ENCODE measurements at places on chromosomes 2 and 18.

GRCh38 chr2:229342376-229342775, 71.3 kb upstream of the PID1 start:
- peak; percentile 1 for DNase-seq

- DNase-seq, result no peak
Observed at GRCh38 chr2:66595556-66595955, 160.6 kb downstream of the MEIS1 start.

DNA sequence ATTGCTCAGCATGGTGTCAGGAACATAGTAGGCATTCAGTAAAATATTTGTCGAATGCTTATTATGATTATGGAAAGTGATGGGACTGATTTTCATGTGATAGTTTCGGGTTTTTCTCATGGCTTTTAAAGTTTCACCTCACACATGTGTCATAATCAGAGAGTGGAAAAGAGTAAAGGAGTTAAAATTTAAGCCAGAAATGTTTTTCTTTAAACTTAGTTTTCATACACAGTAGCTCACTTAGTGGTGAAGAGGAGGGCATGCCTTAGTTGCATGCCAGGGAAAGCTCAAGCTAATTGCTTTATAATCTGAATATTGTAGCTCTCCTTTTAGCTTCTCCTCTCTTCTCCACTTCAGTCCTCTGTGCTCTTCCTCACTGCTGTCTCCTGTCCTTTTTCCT, 38.0 kb downstream of the EHBP1 start:
- DNase-seq, result no peak

- DNase-seq, result no peak
Observed at GRCh38 chr18:76568731-76569130, 73.7 kb upstream of the ZNF516 start.

GRCh38 chr2:143493339-143493738, 364.1 kb downstream of the ARHGAP15 start:
- DNase-seq, result no peak

DNA sequence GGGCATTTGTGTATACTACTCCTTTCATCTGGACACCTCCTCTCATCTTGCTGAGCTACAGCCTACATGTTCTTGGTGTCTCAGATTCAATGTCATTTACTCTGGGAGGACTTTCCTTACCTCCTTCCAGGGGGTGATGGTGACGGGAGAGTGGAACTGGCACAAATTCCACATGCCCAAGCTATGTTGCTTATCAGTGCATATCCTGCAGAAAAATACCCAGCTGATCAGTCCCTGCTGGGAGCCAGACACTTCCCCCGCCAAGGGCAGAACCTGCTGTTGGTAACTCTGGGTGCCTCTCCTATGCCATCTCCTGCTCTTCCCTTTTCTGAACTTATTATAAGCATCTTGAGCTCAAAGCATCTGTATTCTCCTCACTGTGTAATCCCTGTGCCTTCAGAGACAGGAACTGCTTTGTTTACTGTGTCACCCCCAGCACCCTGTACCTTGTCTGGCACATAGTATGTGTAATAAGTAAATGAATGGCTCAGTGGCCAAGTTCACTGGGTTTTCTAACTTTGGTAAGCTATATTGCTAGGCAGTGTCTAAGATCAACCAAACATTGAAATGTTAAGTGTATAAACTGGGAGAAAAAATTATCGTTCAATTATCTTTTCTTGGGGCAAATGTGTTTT, 87.7 kb upstream of the LPIN2 start:
- no peak for DNase-seq

DNA sequence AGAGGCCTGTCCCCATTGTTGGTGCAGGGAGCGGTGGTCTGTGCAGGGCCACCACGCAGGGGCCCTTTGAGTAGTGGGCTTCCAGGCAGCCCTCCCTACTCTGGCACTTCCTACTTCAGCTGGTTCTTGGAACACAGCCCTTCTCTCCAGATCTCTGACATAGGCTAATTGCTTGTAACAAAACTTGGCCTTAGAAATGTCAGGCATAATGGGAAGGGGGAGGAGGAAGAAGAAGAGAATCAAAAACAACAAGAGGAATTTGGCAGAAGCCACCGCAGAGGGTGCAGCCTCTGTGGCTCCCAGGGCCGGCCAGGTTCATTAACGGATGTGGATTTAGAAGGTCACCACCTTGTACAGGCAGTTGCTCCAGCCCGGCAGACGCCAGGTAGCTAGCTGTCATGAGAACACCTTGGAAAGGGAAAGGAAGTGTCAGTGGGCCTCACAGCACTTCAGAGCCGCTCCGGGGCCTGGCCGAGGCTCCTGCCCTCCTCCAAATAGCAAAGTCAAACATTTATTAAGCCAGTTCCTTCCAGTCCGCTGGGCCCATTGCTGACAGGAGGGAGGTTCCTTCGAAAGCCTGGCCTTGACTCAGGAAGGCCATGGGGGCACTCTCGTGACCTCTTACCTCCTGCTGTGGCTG, 7.4 kb downstream of the BOD1L2 start:
- DNase-seq, result no peak

- DNase-seq, result no peak
Observed at GRCh38 chr2:69168144-69168813, 155.3 kb downstream of the ANTXR1 start.

GRCh38 chr2:79702905-79703304, 190.1 kb downstream of the CTNNA2 start:
- DNase-seq, result no peak

DNA sequence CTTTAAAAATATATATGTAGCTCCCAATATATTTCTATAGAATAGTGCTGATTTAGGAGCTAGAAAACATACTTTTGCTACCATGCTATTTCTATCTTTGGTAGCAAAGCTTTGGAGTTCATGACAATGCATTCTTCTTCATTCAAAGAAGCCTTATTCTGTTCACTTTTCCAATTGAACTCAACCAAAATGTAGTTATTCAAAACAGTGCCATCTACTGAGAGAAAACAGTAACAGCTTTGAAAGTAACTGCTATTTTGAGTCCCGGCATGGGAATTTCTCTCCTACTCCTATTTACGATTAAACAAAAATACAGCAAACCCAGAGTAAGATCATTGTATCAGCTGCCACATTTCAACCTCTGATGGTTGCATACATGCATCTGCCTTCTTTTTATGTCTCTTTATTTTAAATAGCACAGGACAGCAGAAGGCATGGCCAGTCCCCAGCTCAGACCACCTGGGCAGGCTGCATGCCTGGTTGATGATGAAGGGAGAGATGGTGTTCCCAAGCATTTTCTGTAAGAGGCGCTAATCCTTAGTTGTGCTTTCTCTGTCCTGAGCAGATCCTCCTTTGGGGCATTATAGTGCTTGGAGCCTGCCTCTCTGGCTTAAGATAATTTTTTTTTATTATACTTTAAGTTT, 69.7 kb upstream of the SULT1C3 start:
- no peak for DNase-seq

DNA sequence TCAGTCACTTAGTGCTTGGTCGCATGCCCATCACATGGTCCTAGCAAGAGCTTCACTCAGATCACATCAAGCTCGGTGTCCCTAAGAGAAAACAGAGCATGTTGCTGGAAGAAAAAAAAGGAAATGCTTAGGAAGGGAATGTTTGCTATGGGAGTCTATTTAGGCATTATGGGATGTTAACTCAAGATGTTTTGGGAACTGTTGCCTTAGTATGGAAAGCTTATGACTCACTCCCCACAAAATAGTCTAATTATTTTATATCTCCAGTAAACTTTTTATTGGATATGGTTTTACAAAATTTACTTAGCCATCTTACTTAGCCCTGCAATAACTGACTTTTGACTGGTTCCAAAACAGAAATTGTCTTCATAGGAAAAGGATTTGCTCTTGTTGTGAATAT, 439.5 kb upstream of the ZEB2 start:
- no peak for DNase-seq

DNA sequence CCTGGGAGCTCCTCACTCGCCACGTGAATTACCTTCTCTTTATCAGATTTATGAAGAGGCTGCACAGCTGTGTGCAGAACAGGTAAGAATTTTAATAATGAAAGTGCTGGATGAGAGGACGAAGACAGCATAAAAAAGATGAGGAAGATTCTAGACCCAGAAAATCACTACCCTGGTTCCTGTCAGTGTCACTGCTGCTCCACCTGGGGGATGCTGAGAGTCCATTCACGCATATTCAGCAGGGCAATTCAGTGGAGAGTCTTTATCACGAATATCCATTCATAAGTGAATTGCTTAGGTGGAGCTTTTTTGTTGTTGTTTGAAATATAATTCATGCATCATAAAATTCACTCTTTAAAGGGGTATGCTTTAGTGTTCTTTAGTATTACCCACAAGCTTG, 52.0 kb downstream of the MRPL33 start:
- no peak for DNase-seq

GRCh38 chr18:63979409-63979920, 9.6 kb downstream of the SERPINB8 start:
- no peak for DNase-seq

GRCh38 chr2:79909521-79909920, 395.0 kb downstream of the LRRTM1 start:
- DNase-seq, result no peak

Data from stimulated activated CD4-positive, alpha-beta T cell treated with anti-CD3 and anti-CD28 coated beads, Interleukin-1b, Interleukin-23, amount 100 ng/mL, for 48 hours (primary cell).